Activated T-helper 1 cell treated with anti-CD3 and anti-CD28 coated beads, Interleukin-2, amount 50 U/mL, for 16 hours (primary cell): ENCODE measurements at places on chromosomes 2 and 18.

DNA sequence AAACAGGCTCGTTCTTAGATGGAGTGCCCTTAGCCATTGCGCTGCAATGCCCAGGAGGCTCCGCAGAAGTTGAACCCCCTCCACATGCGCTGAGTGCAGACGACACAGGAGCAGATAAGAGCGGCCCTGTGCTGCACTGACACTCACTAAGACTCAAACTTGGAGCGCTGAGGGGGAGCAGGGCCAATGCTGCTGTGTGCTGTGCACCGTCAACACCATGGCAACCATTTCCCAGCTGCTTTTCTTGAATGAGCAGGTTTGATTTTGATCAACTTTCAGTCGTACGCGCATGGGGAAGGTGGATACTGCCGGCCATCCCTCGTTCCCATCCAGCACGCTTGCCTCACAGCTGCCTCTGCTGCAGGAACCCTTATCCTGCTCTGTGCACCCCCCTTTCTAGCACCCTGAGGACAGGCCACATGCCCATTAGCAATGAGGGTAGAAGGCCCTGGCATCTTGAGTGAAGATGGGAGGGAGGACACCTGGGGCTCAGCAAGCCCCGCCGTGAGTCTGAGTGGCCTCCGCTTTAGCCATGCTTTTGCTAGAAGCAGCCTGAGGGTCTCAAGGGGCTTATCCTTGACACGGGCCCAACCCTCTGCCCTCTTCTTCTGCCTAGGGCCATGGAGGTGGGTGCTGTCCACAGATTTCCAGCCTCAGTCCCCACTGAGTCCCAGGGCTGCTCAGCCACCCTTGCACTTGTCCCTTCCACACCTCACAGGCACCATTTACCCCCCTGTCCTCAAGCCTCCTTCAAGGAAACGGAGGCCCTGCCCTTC, 271.9 kb downstream of the PHLPP1 start:
- no peak for DNase-seq

DNA sequence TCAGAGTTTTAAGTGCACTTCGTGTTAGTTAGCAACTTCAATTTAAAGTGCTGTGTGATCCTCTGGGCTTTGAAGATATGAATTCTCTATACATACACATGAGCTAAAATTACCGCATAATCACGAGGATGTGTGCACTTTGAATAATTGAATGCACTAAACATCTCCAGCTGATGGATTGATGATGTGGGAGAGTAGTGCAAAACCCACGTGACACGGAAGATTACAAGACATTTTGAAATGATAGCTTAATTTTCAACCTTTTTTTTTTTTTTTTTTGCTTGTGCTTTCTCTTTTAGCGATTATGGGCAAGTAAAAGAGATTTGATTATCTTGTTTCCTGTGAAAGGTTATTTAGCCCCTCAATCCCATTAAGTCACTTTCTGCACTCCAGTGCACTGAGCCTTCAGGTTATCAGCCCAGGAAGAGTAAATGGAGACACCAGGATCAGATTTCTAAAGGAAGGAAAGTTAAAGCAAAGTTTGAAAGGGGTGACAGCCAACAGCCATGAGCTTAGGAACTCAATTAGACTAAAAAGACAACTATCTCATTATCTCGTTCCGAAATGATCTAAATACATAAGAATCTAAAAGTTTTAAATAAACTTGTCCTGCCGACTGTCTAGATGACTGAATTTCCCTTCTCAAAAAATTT, 81.6 kb downstream of the CDK15 start:
- DNase-seq, result no peak

- DNase-seq, result no peak
These were observed 58.2 kb downstream of the MBP start for GRCh38 chr18:77074431-77074830.

DNA sequence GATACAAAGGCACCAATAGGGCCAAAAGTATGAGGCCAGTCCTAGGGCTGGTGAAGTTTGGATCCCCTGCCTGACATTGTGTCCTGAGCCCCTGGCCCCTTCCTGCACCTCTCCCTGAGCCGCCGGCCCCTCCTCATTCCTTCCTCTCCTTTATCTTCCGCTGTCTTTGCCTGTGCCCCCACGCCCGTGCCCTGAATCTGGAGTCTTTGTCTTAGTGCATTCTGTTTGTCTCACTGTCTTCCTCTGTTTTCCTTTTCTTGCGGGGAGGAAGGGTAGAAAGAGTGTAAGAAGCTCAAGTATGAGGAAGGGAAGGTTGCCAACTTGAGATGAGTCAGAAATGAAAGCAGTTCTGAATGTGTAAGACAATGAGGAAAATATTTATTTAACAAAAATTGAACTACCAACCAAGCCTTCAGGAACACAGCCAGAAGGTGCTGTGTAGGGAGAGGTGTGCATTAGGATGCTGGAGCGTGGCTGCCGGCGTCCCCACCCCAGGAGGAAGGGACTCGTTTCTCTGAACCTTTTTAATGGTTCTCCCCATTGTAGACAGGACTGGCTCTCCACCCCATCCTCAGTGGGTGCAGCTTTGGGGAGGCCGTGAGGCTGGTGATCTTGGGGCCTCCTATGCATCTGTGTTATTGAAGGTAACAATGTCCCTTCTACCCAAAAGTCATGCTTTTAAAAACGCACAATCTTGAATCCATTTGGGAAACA, 133.1 kb downstream of the NEDD4L start:
- DNase-seq, result no peak

- no peak for DNase-seq
These were observed 138.0 kb downstream of the AGPS start for GRCh38 chr2:177530561-177530960.

GRCh38 chr18:9802175-9803062, 83.4 kb upstream of the TXNDC2 start:
- DNase-seq, result no peak

DNA sequence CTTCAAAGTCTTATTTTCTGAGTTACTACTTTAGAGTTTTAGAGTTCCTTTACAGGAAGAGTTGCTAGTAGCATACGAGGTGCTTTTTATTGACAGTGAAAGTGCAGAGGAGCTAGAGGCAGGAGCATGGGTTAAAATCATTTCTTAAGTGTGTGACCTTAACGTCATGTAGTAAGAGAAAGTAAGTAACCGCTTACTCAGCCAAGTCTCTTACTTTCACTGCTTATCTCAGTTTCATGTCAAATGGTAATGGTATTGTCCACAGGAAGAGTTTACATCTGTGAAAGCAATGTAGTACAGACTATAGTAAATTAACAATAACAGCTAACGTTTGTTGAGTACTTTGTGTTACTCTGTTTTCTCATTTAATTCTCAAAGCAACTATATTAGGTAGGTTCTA, 12.6 kb downstream of the NDUFAF7 start:
- DNase-seq, result no peak

DNA sequence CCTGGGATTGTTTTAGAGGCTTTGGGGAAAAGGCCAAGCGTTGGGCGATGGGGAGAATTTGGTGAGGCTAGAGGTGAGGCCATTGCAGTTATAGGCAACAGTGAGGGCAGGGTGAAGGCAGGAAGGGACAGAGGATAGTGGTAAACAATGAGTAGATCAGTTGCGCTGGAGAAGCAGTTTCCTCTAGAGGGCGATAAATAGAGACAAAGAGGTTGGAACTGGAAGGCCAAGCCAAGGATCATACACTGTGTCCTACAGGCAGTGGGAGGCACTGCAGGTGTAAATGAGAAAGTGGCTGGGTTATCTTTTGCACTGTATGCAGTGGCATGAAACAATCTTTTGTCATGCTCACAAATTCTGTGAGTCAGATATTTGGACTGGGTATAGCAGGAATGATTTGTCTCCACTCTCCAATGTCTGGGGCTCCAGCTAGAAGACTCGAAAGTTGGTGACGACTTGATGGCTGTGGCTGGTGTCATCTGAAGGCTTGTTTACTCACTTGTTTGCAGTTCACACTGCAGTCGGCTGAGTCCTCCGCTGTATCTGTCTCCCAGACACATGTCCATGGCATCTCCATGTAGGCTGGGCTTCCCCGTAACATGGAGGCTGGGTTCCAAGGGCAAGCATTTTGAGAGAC, 82.1 kb downstream of the TNP1 start:
- DNase-seq, result no peak

GRCh38 chr2:64763126-64763525, 109.4 kb upstream of the SERTAD2 start:
- no peak for DNase-seq

GRCh38 chr2:234382131-234382530, 114.8 kb downstream of the ARL4C start:
- DNase-seq, result no peak

GRCh38 chr2:143600116-143600515, 470.9 kb downstream of the ARHGAP15 start:
- DNase-seq, result no peak

DNA sequence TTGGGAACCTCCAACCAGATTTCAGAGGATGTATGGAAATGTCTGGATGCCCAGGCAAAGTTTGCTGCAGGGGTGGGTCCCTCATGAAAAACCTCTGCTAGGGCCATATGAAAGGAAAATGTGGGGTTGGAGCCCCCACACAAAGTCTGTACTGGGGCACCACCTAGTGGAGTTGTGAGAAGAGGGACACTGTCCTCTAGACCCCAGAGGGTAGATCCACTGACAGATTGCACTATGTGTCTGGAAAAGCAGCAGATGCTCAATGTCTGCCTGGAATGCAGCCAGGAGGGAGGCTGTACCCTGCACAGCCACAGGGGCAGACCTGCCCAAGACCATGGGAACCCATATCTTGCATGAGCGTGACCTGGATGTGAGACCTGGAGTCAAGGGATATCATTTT, 573.7 kb upstream of the NXPH2 start:
- DNase-seq, result no peak

GRCh38 chr2:144847347-144848080, 327.6 kb upstream of the ZEB2 start:
- DNase-seq, result no peak

DNA sequence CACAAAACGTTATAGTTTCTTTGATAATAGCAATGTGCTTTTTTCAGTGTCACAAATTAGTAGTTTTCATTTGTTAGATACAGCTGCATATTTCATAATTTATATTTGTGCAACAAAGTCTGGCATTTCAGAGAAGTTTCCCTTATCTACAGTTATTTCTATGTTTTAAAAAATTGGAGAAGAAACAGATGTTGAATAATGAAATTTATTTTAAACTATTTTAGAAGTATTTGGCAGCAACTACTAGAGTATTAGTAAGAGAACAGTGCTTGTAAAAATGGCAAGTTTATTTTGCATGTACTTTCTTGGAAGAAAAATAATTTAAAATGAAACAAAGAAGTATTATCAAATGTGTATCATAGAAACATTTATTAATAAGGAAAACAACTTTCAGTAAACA, 68.6 kb upstream of the COL5A2 start:
- DNase-seq, result no peak

- no peak for DNase-seq
These were observed 34.0 kb downstream of the AQP12A start for GRCh38 chr2:240725671-240726070.

DNA sequence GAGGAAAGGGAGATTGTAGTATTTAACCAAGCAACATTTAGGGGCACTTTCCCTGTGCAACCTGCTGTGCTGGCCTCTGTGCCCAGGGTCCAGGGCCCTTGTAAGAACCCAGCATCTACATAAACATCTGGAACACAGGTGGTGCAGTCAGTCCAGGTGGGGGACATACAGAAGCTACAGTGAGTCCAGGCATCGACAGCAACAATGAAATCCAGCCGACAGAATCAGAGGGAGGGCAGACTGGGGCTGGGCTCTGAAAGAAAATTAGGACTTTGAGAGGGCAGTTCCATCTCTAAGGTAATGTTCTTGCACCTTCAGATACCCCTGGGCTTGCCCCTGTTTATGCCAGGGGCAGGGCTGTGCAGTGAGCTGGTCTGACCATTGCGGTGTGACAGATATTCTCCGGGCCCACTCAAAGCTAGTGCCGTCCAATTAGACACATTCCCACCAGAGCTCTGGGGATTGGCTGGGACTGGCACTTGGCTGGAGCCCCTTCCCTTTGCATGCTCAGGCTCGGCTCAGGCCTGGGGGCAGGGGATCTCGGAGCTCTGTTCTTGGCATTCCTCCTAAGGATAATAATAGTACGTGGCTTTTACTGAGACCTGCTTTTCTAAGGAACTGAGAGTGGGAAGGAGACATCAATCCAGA, 5.4 kb downstream of the LBH start:
- no peak for DNase-seq

DNA sequence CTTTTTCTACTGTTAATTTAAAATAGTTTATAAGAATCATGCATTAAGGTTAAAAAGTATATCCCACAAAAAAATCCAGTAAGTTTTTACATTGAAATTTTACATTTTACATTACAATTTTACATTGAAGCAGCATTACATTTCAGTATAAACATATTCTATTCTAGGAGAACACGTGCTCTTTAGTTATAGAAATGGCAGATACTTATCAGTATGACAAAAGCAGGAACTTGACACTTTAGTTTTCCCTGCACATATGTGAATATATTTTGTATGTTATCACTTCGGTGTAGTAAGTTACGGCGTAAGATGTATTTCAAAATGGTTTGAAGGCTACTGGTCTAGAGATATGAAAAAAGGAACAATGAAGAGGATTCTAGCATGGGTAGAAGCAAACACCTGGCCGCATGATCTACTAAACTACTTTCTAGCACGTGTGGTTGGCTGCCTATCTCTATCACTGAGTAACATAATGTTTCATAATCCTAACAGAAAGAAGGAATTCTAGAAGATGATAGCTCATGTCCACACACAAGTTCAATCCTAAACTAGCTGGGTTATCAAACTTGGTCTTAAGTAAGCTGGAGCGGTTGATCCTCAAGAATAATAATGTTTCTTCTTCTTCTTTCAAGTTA, 5.4 kb downstream of the IMMT start:
- no peak for DNase-seq

DNA sequence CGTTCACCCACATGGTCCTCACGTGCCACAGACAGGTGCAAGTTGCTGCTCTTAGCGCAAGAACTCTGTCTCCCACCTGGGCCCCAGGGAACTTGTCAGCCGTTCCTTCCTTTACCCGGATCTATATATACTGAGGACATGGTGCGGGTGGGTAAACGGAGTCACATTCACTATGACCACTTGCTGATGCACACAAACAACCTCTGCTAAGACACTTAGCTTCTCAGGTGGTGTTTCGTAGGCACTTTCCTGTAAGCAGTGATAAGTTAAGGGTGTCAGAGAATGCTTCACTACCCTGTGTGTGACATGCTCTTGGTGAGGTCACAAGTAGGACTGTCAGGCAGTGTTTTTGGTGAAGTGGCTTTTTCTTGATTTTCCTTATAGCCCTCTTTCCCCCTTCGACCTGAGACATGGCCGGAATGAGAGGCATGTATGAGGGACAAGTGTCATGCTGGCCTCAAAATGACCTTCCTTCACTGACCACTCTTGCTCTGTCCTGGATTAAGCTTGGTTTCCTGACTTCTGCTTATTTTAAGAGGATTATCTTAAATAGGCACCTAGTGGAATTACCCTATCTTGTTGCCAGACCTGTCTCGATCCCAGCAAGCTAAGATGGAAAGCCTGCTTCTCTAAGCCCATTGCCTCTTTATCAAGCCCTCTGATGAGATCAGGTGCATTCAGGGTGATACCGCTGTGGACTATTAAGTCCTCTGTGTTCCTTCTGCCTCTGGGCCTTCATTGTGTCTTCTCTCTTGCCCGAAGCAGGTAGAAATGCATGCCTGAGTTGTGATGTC, 97.1 kb upstream of the CELF4 start:
- no peak for DNase-seq

- DNase-seq, result no peak
These were observed 362.7 kb downstream of the RND3 start for GRCh38 chr2:150124739-150125138.

GRCh38 chr2:1478311-1479305, 65.3 kb downstream of the TPO start:
- no peak for DNase-seq
